RCC 7860 (cell line): ENCODE measurements at places on chromosomes 7 and 10.

- no peak for DNase-seq
Observed at GRCh38 chr10:18880530-18880929, 168.1 kb upstream of the MALRD1 start.

DNA sequence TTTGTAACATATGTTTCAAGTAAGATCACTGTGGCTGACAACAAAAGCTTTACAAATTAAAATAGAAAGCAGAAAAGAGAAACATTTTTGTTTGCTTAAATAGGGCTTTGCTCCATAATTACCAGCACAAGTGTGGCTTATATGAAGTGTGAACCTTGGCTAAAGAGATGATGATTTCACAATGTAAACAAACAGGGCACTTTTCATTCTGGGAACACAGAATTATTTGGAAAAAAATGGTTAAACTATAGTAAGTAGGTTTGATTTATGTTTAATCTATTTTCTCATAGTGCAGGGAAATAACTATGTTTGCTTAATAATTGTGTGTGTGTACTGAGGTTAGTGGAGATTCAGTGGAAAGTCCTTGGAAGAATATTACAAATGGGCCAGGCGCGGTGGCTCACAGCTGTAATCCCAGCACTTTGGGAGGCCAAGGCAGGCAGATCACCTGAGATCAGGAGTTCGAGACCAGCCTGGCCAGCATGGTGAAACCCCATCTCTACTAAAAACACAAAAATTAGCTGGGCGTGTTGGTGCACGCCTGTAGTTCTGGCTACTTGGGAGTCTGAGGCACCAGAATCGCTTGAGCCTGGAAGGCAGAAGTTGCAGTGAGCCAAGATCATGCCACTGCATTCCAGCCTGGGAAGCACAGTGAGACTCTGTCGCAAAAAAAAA, 19.1 kb upstream of the OTUD1 start:
- DNase-seq = no peak

DNA sequence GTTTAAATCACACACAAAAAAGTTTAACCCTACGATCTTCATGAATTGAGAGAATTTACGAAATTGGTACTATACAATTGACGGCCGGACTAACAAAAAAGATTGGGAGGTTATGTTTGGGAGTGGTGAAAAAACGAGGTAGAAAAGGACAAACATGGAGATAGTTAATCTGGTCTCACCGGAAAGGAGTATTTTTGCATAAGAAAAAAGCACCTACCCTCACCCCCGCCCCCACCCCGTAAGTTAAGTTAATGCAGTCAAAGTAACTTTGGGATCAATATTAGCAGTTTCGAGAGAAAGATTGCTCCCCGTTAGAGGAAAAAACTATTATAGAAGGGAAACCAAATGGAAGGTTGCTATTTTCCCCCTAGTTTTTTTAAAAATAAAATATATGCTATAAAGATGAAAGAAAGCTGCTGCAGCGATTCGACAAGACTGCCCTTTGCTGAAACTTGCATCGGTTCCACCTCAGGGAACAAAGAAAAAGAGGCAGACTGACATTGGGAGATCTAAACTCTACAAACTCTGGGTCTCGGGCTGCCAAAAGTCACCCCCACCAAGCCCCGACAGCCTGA, 3.5 kb downstream of the SP8 start:
- no peak for DNase-seq

GRCh38 chr7:159213253-159213652, 68.6 kb upstream of the VIPR2 start:
- DNase-seq = no peak

DNA sequence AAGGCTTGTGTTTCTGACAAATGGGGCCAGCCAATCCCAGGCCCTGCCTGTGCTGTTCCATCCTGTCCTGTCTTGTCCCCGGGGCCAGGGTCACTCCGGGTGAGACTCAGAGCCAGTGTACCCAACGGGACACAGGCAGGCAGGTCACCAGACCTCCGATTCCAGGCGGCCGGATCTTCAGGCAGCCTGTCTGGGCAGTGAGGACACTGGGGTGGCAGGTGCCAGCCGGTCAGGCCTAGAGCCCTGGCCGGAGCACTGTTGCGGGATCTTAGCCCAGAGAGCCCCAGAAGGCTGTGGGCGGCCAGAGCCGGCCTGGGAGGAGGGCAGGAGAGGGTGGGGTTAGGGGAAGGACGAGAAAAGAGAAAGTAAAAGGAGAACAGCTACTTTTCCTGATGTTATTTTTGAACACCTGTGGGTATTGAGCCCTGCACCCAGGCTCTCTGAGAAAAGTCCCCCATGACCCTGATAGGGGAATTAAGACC, 134.3 kb upstream of the TNRC18 start:
- DNase-seq = no peak

- no peak for DNase-seq
Observed at GRCh38 chr10:65769828-65770227, 1156.0 kb upstream of the LRRTM3 start.
